ENCODE measurements at places on chromosomes 5 and 9.

DNA sequence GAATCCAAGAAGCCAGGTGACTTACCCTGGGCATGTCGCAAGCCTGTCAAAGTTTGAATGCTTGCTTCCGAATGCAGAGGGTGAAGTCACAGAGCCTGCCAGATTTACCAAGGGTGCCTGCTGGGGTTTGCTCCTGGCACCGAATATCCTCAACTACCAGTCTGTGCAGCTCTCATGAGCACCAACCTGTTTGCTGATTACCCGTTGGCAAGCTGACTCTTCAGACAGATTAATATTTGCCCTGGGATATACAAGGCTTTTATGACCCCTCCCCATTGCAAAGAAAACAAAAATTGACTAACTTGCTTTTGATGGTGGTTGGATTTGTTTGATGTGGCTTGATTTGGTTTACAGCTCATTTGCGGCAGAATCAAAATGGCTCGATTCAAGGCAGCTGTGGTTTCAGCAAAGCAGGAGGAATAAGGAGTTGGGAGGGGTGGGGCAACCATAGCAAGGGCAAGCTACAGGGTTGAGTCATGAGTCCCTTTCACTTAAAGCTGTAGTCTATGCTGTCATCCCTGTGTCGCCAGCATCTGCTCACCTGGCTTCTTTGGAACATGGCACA is 82.3 kb upstream of the AGXT2 start:
- DNase-seq = peak; percentile 87

DNA sequence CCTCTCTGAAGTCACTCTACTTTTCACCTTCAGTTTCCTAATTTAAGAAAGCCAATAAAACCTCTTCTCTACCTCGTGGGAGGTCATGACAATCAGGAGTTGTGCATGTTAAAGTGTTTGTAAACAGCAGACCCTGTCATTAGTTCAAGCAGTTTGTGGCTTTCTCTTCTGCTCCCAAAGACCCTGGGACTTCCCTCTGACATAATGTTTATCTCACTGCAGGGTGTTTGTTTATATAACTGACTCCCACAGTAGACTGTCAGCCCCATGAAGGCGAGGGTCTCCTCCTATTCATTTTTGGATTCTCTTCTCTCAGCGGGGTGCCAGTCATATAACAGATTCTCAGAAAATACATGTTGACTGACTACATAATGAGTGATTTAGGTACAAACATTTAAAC is 360.0 kb upstream of the ZNF462 start:
- DNase-seq = no peak

- no peak for DNase-seq
Observed at GRCh38 chr9:99818500-99818899, 3.2 kb upstream of the NR4A3 start.

DNA sequence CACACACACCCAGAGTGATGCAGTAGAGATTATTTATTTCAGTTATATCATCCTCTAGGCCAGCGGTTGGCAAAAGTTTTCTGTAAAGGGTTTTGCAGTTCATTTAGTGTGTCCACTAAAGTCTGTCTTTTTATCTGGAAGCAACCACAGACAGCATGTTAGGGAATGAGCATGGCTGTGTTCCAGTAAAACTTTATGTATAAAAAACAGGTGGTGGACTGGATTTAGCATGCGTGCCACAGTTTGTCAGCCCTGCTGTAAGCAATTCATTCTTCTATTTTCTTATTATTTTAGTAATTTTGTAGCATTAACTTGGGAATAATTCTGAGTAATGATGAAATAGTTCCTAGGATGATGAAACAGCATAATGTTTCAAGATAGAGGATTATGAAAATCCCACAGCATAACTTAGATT is 51.7 kb downstream of the CCNH start:
- no peak for DNase-seq

DNA sequence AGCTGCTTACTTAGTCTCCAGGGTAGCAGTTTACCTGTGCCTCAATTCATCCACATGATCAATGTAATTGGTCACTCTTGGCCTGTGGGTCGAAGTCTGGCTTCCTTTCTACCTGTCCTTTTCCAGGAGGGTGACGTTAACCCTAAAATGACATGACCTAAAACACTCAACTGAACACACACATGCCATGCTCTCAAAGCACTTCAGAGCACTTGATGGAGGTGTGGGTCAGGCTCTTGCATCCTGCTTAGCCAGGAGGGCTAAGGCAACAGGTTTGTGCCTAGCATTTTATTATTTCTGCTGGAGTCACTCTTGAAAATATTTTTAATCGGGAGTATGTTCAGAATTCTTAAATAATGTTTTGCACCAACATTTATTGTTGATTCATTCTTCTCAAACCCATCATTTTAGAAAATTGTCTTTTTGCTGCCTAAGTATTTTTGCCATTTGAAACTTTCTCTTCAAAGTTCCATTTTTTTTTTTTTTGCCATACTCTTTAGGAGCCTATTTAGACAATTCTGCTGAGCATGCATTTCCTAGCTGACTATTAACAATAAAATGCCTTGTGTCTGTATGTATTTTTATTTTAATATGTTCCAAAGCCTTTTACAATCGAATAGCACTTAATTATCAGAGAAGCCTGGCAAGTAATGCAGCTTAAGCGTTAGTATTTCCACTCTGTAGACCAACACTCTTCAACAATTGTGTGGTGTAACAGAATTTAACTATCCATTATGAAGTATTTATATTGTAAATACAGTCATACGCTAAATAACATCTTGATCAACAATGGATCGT is 59.1 kb downstream of the ATP10B start:
- DNase-seq = no peak

Data from DND-41 (cell line).